ENCODE measurements at places on chromosomes 6 and 20.

GRCh38 chr20:4127344-4127743, 112.0 kb upstream of the RNF24 start:
- no peak for DNase-seq

DNA sequence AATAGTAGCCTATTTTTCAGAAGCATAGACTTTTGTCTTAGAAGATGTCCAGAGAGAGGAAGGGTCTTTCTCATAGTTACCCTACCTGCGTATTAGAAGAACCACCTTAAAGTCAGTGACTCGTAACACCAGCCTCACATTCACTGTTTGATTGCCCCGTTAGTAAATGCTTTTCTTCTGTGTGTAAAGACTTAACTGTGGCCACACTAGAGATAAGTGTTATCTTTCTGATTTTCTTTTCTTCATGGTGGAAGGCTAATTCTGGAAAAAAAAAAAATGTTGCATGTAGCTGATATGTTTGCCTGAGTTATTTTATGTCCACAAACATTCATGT, 83.9 kb downstream of the SAMD3 start:
- DNase-seq, result no peak

DNA sequence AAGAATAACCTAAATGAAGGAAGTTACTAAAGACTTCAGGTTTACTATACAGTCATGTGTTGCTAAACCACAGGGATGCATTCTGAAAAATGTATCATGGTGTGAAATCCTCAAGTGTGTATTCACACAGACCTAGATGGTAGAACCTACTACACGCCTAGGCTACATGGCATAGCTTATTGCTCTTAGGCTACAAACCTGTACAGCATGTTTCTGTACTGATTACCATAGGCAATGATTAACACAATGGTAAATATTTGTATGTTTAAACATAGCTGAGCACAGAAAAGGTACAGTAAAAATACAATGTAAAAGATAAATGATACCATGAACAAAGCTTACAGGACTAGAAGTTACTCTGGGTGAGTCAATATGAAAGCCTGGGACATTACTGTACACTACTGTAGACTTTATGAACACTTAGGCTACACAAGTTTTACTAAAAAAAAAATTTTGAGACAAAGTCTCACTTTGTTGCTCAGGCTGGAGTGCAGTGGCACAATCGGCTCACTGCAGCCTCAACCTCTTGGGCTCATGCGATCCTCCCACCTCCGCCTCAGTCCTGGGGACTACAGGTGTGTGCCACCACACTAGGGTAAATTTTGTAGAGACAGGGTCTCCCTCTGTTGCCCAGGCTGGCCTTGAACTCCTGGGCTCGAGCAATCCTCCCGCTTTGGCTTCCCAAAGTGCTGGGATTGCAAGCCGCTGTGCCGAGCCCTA, 36.0 kb downstream of the ADNP start:
- DNase-seq, result no peak

- no peak for DNase-seq
Observed at GRCh38 chr20:37360391-37361115, 14.6 kb downstream of the SRC start.

DNA sequence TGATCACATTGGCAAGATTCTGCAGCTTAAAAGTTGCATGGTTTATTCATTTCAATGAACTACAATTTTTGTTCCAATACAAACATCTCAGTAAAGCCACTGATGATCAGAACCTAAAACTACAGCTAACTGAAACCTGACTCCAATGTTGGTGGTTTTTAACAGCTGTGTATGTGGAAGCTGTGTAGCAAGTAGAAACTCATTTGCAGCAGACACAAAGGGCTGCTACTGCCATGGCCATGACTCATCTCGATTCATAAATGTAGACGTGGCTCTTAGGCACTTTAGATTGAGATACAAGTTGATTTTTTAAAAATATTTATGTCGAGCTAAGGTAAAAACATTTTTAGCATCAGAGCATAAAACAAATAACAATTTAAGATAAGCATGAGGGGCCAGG, 19.5 kb upstream of the MAP3K4 start:
- DNase-seq, result no peak

DNA sequence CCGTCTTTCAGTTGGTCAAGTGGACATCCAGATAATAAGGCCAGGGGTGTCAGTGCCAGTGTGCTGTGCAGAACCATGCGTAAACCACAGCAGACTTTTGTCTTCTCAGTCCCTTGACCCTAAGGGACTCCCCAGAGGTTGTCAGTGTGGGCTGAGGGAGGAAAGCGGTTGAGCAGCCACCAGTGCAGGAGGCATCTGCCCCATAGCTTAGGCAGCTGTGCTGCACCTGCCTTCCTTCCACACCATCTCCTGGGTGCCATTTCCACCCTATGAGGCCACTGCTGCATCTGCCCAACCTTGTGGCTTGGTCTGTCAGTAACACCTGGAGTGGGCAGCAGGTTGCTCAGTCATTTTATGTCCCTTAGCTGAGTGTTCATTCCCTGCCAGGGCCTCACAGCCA, 26.0 kb downstream of the PRPF6 start:
- DNase-seq, result no peak

- DNase-seq, result no peak
Observed at GRCh38 chr6:63819831-63820230, 184.2 kb downstream of the PHF3 start.

GRCh38 chr6:1614448-1615150, 4.9 kb downstream of the FOXC1 start:
- no peak for DNase-seq

DNA sequence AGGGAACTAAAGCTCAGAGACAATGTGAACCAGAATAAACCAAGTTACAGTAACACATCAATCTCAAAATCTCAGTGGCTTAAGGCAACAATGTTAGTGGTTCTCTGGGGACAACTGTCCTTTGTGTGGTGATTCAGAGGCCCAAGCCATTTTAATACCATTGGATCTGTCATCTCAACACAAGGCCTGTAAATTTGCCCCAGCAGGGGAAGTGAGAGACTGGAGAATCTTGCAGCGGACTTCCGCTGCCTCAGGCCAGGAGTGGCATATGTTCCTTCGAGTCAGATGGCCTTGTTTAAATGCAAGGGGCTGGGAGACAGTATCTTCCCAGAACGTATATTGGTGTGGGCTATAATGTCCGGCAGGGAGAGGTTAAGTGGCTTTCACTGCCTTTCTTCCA, 126.0 kb downstream of the CD83 start:
- no peak for DNase-seq

DNA sequence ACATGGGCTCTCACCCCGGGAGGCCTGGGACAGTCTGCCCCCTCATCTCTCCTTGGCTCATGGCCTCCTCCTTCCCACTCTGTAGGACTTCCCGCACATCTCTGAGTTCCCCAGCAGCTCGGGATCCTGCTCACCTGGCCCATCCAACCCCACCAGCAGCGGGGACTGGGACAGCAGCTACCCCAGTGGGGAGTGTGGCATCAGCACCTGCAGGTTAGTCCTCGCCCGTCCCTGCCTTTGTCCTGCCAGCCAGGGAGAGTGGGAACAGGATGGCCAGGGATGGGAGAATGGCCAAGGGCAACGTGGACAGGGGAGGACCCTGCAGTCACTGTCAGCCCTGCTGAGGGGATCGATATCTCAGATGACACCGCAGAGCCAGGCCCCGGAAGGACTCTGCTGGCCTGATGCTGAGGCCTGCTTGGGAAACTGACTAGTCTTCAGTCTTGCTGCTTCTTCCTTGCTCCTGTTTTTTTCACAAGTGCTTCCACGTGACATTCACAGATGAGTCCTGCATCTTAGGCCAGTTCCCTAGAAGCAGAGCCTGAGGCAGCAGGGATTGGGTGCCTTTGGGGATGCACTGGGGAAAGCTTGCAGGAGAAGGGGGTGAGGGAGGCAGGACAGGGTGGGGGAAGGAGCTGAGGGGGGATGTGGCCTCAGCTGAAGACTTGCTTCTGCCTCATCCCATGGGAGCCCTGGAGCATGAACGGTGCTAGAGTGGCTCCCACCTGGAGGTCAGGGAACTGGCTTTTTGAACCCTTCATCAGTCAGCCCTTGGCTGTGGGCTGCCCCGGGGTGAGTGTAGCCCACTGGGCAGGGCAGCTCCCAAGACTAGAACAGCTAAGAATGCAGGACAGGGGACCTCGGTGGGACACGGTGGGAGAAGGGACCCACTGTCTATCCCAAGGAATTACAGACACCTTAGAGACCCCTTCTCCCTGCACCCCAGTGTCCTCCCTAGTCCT, 120.1 kb downstream of the JPH2 start:
- no peak for DNase-seq

GRCh38 chr6:107704347-107705013, 119.6 kb downstream of the SCML4 start:
- DNase-seq, result peak; percentile 34

- DNase-seq, result no peak
Observed at GRCh38 chr6:29673161-29673560, 7.8 kb downstream of the ZFP57 start.

GRCh38 chr6:20463396-20463795, 61.7 kb downstream of the E2F3 start:
- no peak for DNase-seq

- DNase-seq, result no peak
Observed at GRCh38 chr6:83954371-83954770, 79.2 kb upstream of the MRAP2 start.

- no peak for DNase-seq
Observed at GRCh38 chr6:75855052-75855451, 106.0 kb downstream of the MYO6 start.

- no peak for DNase-seq
Observed at GRCh38 chr6:13429406-13429753, 58.0 kb downstream of the GFOD1 start.

DNA sequence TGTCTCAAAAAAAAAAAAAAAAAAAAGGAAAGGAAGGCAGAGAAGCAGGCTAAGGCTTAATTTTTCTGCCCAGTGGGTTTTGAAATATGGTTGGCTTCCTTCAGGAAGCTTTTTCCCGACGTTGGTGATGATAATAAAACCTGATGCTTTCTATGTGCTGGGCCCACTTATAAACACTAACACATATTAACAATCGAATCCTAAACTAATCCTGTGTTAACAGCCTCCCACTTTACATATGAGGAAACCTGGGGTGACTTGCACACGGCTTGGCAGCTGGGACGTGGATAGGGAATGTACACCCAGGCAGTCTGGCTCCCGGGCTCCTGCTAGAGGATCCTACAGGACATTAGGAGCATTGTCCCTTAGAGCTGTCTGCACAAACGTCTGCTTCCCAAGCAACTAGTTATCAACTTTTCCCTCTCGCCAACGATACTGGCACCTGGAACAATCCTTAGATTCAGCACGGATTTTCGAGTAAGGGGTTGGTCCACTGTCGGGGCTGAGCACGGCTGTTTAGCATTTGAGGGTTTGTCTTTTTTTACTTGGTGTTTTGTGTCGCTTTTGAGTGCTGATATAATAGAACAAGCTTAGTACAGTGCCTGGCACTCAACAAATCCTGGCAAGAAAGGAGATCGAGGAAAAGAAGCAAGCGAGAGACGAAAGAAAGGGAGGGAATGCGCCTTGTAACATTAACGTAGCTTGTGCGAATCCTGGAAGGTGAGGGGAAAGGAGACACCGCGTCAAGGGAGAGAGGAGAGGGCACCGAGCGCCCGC, 622 bp upstream of the KIZ start:
- DNase-seq, result peak; percentile 45

DNA sequence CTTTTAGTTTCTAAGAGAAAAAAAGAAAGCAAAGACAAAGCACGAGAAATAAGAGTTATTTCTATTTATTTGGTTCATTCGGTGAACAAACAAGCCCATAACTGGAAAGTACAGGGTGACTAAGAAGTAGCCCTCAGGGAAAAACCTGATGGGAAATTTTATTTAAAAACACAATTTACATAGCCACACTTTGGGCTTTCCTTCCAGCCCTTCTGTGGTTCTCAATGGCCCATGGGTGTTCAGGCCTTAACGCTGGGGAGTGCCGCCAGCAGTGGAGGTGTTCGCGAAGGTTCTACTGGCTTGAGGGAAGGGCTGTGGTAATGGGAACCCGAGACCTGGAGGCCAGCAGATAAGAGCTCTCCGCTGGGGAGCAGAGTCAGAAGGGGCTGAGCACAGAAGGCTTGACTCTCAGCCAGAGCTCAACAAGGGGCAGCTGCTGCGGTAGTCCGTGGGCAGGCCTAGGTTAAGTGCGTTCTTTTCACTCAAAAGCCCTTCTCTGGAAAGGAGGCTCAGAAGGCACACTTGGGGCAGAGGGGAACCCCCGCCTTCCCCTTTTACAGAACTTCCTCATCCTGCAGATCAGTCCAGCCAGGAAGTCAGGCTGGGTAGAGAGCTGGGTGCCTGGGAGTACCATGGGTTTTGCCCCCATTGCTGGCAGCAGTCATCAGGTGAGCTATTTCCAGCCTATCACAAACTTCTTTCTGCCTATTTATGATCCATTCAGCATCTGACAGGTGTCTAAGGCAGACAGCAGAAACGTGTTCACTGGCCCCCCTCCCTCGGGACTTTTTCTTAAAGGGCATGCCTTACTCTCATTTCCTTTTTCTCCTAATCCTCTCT, 8.8 kb upstream of the CD83 start:
- DNase-seq, result no peak

- DNase-seq, result no peak
Observed at GRCh38 chr6:143449714-143450452, 612 bp downstream of the ADAT2 start.

DNA sequence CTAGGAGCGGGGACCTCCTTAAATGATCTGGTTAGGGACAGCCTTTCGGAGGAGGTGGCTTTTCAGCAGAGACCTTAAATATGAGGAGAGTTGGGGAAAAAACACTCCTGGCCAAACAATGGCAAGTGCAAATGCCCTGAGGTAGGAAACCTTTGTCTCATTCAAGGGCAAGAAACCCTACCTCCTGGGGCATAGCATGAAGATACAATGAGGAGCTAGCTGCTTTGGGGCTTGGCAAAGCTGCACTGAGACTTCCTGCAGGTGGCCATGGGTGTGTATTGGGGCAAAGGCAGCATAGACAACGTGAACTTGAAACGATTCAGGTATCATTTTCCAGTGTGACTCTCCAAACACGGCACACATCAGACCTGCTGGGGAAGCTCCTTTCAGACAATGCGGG, 30.7 kb downstream of the PMEPA1 start:
- DNase-seq, result no peak

- DNase-seq, result no peak
Observed at GRCh38 chr6:122621638-122622037, 11.4 kb downstream of the PKIB start.

DNA sequence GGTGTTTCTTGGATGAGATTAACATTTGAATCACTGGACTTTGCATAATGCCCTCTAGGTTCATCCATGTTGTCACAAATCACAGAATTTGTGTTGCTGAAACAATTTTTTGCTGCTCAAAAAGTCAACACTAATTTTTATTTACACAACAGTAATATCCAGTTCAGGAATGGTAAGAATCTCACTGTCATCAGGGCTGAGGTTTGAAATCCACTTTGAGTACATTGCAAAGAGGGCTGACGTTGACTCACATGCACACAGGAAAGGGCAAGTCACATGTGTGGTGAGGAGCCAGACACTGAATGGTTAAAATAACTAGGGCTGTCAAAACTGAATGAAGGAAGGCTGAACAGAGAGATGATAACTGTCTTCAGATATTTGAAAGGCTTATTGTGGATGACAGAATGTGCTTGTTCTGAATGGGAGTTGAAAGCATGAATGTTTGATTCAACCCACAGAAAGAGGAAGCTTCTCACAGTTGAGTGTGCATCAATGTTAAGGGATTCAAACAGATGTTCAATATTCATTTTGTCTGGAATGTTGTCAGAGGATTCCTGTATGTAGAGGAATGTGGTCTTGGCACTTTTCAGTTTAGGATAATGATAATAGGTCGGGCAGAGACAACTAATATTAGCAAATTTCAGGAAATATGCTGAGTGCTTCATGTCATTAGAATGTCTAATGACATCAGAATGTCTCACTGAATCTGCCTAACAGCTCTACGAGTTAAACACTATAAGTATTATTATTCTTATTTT, 3.6 kb upstream of the ADGRG6 start:
- DNase-seq, result no peak

- no peak for DNase-seq
Observed at GRCh38 chr6:90126181-90126580, 170.5 kb downstream of the BACH2 start.
